DMS153 (cell line): ENCODE measurements at places on chromosomes 5 and 9.

DNA sequence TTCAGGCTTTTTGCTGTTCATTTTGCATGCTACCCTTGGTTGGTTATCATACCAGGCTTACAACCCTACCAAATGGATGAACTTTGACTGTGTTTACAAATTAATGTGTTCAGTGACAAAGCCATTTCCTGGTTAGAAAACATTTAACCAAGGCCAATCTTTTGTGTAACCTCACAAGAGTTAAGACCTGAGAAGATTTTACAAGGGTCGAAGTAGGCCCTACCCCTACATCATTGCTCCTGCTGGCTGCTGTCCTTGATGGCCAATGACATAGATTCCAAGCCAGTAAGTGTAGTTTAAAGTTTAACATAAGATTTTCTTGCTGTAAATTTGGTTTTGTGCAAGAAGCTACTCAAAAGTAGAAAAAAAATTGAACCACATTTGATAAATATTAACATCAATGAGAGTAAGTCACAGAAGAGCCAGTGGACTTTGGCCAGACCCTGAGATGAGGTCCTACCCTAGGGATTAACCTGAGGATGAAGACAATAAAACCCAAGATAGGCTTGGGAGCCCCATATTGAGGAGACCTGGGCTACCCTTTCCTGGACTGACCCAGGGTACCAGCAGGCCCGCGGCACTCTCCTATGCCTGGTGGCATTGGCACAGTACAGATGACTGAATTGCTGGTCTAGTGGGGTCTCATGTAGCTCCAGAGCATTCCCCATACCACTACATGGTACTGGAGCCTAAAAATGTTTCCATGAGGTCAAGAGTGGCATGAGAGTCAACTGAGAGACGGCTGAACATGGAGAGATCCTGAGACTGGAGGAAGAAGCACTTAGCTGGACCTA, 8.3 kb downstream of the C1QTNF3 start:
- DNase-seq, result no peak

- no peak for DNase-seq
These were observed 1.4 kb upstream of the SPTAN1 start for GRCh38 chr9:128550770-128551656.

DNA sequence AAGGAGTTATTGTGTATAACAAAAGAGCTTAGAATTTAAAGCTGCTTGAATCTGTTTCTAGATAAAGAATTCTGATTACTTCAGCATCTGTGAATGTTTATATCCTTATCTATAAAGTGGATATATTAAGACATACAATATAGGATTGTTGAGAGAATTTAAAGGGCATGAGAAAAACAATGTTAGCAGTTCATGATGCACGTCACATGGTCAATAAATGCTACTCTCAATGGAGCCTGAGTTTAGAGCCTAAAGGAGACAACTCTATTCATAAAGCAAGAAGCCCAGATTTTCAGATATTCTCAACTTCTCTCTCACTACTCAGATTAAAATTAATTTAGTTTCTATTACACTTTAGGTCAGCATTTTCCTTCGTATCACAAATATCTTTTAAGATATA, 666.7 kb upstream of the CDH18 start:
- DNase-seq, result no peak

DNA sequence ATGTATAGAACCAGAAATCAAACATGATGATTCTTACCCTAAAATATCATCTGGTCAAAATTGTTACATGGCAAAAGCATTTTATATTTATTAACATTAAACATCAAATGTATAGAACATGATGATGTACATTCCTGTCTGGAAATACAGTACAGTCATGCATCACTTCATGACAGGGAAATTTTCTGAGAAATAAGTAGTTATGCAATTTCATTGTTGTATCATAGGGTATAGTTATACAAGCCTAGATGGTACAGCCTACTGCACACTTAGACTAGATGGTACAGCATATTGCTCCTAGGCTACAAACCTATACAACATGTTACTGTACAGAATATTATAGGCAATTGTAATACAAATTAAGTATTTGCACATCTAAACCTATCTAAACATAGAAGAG, 64.6 kb upstream of the VCAN start:
- DNase-seq, result no peak

- no peak for DNase-seq
These were observed 122.2 kb upstream of the ACOT12 start for GRCh38 chr5:81516091-81516490.

DNA sequence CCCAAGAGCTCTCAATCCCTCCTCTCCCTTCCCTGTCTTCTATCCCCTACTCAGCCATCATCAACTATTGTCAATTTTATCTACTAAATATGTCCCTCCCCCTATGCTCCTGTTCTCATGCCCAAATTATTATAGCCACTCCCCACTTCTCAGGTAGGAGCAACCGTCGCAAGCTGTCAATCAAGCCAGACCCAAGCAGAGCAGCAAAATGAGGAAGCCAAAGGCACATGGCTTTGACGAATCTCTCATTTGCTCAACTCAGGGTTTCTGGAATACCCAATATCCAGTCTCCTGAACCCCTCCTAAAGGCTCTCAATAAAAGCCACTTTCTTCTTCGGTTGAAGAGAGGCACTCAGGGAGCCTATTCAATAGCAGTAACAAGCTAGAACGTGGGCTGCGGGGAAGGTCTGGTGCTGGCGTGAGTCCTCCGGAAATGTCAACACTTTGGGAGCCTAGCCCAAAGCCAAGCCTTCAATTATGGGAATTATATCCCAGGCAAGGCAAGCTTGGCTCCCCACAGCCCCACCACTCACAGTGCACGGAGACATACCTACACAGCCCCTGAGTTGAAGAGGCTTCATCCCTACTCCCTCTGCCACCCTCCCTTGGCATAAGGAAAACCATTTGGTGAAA, 47.7 kb downstream of the SIL1 start:
- DNase-seq, result no peak

DNA sequence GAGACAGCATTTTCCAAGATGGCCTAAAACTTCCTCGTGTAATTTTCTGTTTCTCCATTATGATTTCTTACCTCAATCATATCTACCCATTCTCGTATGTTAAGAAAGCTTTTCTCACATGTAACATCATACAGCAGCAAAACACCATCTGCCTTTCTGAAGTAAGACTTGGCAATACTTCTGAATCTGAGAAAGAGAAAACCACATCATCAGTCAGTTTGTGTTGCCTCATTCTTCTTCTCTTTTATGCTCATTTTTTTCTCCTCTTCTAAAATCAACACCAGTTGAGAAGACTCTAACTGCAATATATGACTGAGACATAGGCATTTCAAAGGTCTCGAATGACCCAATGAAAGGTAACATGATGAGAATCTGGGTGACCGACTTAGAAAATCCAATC, 66.0 kb downstream of the RASEF start:
- DNase-seq, result no peak

- DNase-seq, result no peak
These were observed 48.7 kb downstream of the ELAVL2 start for GRCh38 chr9:23777328-23777727.

GRCh38 chr9:93259490-93260262, 75.7 kb downstream of the WNK2 start:
- no peak for DNase-seq

- no peak for DNase-seq
These were observed 78.0 kb downstream of the JAKMIP2 start for GRCh38 chr5:147704544-147704943.

DNA sequence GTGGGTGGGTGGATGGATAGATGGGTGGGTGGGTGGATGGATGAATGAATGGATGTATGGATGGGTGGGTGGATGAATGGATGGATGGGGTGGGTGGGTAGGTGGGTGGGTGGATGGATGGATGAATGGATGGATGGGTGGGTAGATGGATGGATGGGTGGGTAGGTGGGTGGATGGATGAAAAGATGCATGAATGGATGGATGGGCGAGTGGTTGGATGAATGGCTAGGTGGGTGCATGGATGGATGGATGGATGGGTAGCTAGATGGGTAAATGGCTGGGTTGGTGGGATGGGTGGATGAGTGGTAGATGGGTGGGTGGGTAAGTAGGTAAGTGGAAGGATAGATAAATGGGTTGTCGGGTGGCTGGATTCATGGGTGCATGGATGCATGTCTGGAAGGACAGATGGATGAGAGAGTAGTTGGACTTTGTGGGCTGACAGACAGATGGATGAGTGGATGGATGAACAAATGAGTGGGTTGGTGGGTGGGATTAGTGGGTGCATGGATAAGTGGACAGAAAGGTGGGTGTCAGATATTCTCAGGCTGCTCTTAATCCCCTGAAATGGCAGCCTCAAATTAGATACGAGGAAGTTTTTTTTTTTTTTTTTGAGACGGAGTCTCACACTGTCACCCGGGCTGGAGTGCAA, 100.8 kb upstream of the SARDH start:
- no peak for DNase-seq
